ENCODE measurements at places on chromosomes 2 and 18.

DNA sequence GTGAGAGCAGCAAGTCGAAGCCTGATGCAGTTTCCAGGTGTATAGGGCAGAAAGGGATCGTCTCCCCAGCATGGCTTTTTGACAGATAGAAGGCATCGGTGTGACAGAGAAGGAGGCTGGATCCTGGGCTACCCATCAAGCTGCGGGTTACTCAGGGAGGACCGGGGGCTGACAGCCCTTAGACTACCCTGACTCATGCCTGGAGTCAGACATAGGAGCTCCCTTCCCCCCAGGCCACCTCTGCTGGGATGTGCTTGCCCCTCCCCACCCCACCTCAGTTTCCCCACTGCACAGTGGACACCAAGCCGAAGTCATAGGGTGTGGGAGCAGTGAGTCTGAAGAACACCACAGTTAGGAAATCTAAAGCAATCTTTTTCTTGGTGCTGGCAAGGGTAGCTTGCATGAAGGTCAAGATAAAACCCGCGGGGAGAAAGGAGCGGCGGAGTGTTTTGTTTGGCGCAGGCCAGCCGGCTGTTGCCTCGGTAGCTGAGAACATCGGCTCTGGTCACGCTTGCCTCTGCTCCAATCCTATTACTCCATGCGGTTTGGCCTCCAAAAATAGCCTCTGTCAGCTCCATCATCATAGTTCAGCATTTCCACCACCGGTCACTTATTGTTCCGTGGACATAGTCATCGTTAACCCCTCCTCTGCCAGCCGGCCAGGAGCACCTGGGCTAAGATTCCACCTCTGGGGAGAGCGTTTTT is 169.2 kb upstream of the GLI2 start:
- DNase-seq = no peak

- DNase-seq = no peak
Measured at GRCh38 chr18:26422472-26423162, 125.7 kb downstream of the KCTD1 start.

DNA sequence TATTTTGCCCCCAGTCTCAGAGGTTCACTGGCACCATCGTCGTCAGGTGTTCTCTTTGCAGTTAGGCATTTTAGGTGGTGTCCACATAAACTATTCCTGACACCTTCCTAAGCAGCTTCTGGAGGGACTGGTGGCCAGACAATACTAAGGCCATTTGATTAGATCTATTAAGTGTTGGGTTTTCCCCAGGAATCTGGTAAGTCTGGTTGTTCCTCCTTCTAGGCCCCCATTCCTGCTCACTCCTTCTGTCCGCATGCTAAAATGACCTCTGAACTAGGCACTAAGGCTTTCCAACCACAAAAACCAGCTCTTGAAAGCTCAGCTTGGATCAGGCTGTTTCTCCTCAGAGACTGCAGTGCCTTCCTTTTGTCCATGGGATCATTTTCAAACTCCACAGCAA is 100.7 kb downstream of the MGAT5 start:
- DNase-seq = no peak

DNA sequence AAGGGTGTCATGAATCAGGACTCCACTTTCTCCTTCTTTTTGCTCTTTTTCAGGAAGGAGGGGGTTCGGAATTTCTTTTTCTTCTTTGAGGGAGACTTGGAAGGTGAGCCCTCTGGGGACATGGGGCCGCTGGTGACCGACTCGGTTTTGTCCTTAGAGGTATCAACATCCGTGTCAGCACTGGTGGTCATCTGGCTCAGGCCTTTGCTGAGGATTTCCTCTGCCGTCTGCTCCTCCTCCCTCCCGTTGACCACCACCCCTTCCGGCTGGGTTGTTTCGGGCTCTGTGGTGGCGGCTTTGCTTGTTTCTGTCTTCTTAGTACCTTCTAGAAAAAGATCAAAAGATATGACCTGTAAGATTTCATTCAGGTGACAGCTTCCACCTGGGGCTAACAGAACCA is 104.6 kb downstream of the ADD2 start:
- DNase-seq = no peak

DNA sequence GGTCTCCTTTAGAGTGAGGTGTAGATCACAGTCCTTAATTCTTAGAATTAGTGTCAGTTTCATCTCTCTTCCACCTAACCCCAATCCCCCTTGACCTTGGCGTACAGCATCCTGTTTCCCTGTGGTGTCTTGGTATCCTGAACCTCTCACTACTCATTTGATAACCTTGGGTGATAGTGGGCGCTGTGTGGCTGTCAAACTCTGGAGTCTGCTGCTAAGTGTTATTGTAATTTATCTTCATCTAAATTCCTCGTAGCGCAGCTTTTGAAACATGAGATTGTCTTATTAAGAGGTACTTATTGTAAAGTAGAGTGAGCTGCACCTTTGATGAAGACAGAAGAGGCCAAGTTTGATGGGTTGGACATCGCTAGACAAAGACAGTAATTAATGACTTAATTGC is 222.6 kb upstream of the SPRED2 start:
- no peak for DNase-seq

DNA sequence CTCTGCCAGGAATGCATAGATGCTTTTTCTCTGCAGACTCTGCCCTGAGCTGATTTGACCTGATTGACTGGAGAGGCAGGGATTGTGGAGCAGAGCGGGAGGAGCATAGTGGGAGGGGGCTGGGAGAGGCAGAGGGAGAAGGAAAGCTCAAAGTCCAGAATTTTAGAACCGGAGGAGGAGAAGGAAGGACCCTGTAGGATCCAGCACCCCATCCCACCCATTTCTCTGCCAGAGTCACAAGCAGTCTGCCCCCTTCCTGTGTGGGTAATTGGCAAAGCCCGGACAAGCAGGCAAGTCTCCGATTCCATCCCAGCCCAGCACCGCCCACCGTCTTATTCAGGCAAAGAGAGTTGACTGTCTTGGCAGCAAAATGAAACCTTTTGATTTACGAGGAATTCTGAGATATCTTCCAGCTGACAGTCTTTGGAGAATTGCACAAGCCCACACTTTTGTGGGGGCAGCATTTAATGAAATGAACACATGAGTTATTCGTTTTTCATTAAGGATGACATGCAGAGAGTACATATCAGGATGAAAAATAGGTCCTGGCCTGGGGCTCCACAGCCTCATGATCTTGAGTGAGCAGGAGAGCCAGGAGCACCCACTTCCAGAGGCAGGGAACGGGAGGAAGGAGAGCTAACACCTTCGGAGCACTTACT is 103.1 kb downstream of the MCFD2 start:
- no peak for DNase-seq

DNA sequence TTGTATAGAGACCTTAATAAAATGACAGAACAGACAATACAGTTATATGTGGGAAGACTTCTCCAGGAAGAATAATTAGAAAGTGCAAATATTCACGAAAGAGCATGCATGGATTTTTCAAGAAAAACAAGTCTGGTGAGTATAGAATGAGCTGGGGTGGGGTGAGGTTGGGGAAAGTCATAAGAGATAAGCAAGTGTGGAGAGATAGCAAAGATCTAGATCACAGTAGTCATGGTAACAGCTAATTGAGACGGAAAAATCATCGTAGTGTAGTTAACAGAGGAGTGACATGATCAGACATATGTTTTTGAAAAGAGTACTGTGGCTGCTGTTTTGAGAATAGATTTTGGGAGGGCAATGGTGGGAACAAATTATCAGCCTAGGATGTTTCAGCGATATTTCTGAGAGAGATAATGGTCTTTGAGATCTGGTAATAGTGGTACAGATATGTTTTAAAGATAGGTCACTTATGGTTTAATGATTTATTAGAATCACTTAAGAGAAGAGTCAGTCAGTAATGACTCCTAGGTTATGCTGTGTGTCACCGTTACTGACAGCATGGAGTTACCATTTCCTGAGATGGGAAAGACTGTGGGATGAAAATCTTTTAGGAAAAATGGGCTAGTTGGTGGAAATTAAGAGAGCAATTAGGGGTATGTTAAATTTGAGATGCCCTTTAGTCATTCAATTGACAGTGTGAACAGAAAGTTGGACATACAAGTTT is 248.5 kb upstream of the SLC8A1 start:
- no peak for DNase-seq

- no peak for DNase-seq
Measured at GRCh38 chr2:127961729-127962128, 66.1 kb downstream of the SAP130 start.

GRCh38 chr2:36476411-36476810 is 120.8 kb downstream of the CRIM1 start:
- no peak for DNase-seq

GRCh38 chr18:34738175-34738894 is 28.2 kb downstream of the DTNA start:
- no peak for DNase-seq

GRCh38 chr2:43435746-43436145 is 160.1 kb downstream of the THADA start:
- DNase-seq = no peak

- no peak for DNase-seq
Measured at GRCh38 chr2:203647579-203647978, 58.9 kb upstream of the CD28 start.

DNA sequence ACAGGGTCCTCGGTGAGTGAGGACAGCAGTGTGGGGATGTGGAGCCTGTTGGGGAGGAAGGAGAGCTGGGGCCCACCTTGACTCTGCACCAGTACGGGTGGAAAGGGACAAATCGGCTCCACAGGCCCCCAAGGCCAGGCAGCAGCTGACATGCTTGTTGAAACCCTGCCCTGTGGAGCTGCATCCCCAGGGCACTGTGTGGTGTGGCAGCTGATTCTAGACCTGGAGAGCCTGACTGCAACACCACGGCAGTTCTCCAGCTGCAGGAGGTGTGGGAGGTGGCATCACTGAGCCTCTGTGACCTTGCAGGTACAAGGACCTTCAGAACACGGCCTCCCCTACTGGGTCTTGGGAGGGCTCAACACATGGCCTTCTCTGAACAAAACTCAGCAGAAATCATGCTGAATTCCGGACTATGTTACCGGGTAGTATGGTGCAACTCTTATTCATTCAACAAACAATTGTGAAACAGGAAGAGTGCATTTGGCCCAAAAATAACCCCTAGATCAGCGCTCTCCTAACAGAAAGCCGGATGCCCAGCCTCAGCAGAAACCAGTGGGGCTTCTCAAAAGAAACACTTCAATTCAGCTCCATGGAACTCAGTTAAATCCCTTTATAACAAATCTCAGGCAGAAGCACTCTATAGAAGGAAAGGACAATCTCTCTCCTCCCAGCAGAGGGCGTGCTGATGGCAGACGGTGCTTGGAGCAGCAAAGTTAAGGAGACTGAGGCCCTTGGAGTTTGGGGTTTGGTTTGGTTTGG is 104.4 kb upstream of the SALL3 start:
- DNase-seq = no peak

GRCh38 chr2:206471524-206472062 is 28.3 kb downstream of the ADAM23 start:
- DNase-seq = no peak

GRCh38 chr2:9702604-9703084 is 71.8 kb upstream of the YWHAQ start:
- DNase-seq = no peak

- no peak for DNase-seq
Measured at GRCh38 chr2:109659396-109660045, 45.4 kb downstream of the SOWAHC start.

DNA sequence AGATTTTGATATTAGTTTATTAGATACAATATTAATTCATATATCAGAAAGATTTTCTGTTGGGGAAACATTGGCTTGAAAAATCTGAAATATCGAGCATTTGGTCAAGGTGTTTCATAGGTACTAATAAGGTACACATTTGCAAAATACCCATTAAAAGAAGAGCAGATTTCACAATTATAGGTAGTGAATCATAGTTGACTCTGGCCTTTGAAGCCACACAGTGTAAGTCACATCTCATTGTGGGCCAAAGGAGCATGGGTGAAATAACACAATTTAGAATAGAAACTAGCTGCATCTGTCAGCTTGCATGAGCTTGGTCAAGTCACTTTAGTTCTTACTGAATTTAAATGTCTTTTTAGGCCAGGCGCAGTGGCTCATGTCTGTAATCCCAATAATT is 4.9 kb downstream of the KDM3A start:
- DNase-seq = no peak

GRCh38 chr2:186569897-186570296 is 20.0 kb upstream of the ITGAV start:
- DNase-seq = no peak

- DNase-seq = no peak
Measured at GRCh38 chr2:156800781-156801361, 364.7 kb downstream of the GPD2 start.

DNA sequence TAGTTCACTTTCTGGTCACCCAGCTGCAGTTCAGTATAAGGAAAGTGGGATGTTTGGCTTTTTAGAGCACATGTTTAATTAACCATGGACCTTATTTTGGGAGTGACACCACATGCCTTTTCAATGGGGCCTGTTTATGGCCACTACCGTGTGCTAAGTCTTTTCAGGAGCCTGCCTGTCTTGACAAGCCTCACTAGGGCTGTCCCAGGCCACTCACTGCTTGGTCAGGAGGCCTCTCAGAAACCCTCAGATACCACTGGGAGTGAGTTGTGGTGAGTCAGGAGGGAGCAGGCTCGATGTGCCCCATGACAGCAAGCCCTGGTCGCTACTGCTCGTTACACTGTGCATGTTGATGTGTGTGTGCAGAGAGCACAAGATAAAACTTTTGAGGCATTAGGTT is 123.0 kb downstream of the MAP4K4 start:
- no peak for DNase-seq

DNA sequence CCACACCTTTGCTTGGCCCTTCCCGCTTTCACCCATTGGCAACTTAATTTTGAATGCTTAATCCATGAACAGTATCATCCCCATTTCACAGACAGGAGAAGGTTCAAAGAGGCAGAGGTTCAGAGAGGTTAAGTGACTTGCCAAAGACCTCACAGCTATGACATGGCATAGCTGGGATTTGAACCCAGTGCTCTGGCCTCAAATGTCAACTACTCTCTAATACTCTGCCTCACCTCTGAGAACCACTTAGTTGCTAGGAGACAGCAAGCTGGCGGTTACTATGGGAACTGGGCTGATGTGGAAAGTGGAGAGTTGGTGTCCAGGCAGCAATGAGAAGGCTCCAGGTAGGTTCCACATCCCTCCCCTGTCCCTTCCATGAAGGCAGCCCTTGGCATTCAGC is 15.8 kb upstream of the PRSS56 start:
- no peak for DNase-seq

DNA sequence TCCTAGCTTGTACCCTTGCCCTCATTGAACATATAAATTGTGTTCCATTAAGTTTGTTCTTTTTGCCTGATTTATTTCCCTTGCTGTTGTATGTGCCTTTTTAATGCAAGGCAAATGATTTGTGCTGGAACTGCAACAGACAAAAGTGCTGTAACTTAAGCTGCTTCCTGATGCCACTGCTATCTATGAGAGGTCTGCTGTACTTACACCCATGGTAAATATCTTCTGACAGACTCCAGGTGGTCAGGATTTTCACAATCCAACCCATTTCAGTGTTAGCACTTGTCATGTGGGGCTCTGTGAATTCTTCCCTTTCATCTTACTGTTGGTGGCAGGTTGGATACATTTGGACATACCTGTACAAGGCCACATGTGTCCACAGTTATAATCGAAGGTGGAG is 63.5 kb downstream of the ARHGAP15 start:
- DNase-seq = no peak

DNA sequence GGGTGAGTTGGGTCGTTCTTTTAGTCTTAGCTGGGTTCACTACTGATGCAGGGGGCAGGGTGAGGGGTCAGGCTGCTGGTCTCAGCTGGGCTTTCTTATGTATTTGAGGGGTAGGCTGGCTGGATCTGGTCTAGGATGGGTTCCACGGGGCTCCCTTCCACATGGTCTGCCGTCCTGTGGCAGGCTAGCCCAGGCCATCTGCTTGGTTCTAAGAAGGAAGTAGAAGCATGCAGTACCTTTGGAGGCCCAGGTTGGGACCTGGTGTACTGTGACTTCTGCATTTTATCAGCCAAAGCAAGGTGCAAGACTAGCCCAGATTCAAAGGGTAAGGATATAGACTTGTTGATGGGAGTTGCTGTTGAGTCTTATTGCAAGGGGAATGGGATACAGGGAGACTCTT is 35.5 kb upstream of the MGAT5 start:
- DNase-seq = no peak

Measured in D341Med (cell line).